Activated T-helper 1 cell treated with Interleukin-2 at 50 U/mL for 16 hours (primary cell): ENCODE measurements at places on chromosomes 11 and 22.

DNA sequence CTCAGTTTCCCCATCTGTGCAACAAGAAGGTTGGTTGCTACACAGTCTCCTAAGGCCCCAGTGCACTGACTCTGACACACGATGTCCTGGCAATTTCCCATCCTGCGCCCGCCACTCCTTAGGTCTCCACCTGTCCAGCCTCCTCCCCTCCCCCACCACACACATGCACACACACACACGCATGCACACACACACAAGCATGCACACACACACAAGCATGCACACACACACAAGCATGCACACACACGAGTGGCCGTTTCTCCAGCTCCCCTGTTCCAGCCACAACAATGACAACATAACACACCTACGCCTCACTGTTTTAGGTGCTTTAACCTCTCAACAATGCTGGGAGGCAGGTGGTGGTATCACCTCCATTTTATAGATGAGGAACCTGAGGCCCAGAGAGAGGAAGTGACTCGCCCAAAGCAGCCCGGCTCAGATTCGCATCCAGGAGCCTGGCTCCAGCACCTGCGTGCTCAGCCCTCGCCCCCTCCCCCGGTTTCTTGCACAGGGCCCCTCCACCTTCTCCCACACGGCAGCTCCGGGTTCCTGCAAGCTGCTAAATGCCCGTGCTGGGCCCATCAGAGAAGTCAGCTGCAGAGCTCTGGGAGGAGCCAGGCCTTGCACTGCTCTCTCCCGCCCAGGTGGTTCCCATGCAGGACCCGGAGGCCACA, 13.0 kb downstream of the CYTH4 start:
- no peak for DNase-seq

GRCh38 chr11:61628662-61628970, 47.7 kb upstream of the SYT7 start:
- DNase-seq: no peak

DNA sequence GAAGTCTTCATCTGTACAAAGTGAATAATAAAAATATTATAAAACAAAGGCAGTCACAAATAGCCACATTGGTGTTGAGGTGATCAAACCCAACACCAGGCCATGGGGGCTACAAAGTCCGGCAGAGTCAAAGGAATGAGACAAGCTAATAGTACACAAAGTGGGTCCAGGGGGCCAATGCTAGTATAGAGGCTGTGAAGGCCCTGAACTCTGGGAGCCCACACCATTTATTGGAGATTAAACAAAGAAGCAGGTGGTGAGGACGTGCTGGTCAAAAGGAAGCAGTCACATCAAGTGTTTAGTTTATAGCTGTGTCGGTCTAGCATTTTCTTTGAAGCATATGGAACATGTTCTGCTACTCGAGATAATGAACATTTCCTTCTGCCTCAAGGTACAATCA, 58.6 kb upstream of the CCT8L2 start:
- DNase-seq: no peak

DNA sequence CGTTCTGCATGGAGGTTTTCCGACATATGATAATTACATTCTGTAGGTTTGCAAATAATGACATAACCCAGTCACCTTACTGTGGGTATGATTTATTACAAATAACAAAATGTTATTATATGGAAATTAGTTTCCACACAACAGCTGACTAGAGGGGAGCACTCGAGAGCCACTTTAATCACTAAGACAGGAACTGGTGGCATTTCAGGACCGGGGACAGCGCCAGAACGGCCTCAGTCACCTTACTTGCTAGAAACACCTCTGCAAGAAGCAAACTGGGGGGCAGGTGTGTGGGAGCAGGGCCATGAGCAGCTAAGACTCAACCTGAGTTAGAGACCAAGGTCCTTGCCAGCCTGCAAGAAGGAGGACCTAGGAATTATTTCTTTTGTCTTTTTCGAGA, 199.9 kb downstream of the DSCAML1 start:
- no peak for DNase-seq

DNA sequence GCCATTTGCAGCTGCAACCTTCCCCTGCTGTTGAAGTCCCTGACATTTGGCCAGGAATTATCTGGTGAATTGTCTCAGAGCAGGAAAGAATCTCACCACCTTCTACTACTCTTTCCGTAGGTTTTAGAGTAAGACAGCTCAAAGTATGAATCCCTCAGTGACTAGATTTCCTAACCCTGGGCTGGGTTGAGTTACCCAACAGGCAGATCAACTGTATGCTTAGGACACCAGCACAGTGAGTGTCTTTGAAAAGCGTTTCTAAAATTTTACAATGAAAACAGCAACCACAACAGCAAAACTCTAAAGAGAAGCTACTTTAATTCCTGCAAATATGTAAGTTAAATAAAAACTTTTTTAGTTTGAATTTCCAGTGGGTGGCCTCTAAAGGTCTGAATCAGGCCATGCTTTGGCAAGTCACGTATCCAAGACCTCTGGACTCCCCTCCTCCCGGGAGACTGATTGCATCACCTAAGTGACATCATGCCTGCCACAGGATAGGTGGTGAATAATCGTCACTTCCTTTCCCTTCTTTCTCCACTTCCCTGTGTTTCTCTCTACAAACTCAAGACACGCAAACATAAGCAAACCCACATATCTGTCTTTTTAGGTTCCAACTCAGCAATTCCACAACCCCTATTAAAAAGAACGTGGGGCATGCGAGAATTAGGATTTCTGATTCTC, 7.8 kb downstream of the OR8B12 start:
- DNase-seq: no peak

GRCh38 chr11:111019451-111019850, 226.1 kb upstream of the POU2AF2 start:
- no peak for DNase-seq

DNA sequence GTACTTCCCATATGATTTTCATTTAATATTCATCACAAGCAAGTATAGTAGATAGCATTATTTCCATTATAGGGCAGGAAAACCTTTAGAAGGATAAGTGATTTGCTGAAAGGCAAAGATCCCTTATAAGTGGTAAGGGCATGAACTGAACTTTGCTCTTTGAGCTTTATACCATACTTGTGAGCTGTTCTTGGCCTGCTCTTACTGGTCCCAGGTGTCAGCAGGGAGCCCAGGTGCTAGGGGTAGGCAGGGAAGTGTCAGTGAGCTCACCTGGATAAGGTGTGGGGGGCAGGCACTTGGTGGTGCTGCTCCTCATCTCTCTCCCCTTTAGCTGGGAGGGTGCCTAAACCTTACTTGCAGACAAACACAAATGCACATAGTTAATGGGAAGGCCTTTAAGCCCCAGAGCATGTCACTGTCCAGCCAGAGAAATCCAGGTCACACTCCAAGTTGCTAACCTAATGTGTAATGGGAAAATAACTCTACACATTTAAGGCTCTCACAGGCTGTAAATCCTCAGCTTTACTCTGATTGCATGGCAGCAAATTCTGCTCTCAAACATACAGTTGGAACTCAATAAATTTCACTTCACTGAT, 114.4 kb downstream of the PLEKHA7 start:
- DNase-seq: no peak

DNA sequence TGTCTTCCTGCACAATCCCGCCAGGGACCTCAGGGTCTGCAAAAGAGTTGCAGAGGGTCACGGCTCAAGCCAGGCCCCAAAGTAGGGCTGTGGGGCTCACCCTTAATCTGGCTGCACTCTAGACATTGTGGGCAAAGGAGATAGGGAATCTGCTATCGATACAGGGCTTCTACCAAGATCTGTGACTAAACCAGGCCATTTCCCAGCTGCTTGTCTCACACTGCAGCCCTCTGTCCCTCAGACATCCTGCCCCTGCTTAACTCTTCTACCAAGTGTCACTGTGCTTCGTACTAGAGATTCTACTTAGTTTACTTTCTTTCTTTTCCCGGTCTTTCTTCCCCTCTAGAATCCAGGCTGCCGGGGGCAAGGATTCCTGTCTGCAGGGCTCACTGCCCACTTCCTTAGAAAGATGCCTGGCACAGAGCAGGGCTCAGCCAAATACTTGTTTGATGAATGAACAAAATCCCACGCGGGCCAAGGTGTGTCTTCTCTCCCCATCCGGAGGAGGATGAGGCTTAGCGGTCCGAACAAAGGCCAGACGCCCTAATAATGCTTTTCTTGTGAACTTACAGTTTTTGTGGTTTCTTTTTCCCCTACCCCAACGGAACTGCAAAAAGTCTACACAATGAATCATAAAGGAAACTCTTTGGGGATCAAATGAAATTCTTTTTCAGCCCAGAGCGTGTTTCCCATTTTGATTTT, 61.3 kb upstream of the ANO1 start:
- DNase-seq: no peak

GRCh38 chr11:128552783-128553661, 34.3 kb downstream of the ETS1 start:
- DNase-seq: no peak

DNA sequence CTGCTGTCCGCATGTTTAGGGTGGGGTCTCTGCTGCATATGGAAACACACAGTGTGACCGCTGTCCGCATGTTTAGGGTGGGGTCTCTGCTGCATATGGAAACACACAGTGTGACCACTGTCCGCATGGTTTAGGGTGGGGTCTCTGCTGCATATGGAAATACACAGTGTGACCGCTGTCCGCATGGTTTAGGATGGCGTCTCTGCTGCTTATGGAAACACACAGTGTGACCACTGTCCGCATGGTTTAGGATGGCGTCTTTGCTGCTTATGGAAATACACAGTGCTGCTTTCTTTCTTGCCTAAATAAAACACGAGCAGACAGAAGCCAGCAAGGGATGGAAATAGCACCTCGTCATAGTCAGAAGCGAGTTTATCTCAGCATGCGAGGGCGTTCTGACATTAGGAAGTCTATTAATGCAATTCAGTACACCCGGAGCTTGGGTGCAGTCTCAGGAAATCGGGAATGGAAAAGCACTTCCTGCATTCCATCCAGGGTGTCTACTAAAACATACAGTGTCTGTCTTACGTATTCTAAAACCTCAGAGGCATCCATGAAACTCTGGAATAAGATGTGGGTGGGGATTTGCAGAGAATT, 32.6 kb upstream of the TOLLIP start:
- DNase-seq: no peak

DNA sequence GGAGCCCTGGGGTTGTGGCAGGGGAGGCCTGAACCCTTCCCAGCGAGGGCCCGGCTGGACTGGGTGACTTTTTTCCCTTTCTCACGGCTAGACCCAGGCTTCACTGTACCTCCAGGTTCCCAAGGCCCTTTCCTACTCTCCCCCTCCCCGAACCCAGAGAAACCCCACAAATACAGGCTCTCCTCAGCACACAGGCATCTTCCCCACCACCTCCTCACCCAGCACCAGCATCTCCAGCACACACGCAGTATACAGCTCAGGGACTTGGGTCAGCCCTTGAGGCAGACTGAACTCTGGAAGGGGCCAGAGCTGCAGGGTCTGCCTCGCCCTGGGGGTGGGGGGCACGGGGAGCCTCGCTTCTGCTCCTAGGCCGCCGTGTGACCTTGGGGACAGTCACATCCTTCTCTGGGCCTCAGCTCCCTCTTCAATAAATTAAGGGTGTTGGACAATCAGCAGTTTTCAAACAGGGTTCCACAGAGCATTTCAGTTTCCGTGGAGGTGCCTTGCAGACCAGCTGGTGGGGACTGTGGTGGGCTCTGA, 4.5 kb downstream of the TMPRSS13 start:
- DNase-seq: no peak

GRCh38 chr22:50705851-50706351, 32.1 kb upstream of the ACR start:
- DNase-seq: no peak

DNA sequence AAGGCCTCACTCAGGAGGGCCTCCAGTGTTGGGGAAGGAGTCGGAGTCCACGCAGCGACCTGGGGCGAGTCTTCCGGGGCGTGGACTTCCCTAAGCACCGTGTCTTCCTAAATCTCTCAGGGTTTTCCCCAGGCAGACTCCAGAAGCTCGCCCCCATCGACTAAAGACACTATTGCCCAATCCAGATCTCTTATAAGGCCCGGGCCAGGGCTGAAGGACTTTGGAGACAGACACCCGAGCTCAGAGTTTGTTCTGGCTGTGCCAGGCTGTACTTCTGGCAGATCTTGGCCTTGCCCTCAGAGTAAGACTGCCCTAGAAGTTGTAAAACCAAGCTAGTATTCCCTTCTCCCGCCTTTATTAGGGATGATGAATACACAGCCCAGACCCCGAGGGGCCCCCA, 191.4 kb downstream of the BUD13 start:
- no peak for DNase-seq

GRCh38 chr11:17599460-17599925, 52.4 kb downstream of the OTOG start:
- DNase-seq: no peak

GRCh38 chr11:5243816-5244180, 5.9 kb downstream of the HBG1 start:
- no peak for DNase-seq

GRCh38 chr11:43546561-43547429, 133.7 kb upstream of the HSD17B12 start:
- no peak for DNase-seq

DNA sequence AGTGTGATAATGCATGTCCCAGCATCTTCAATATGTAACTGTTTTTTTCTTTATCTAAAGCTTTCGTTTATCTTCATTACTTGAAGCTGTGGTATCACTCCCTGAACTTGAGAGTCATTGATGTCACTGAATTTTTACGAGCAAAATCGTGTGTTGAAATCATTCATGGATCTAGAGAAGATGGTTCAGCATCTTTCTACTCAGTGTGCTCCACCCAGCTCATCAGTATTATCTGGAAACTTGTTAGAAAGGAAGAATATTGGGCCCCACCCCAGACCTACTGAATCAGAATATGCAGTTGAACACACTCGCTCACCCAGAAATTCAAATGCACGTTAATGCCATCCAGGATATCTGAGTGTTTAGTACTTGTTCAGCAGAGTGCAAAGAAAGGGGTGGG, 8.3 kb downstream of the CDON start:
- no peak for DNase-seq

GRCh38 chr11:4066910-4067309, 27.7 kb upstream of the RRM1 start:
- no peak for DNase-seq

- DNase-seq: no peak
Observed at GRCh38 chr11:90438069-90438468, 215.2 kb upstream of the CHORDC1 start.

DNA sequence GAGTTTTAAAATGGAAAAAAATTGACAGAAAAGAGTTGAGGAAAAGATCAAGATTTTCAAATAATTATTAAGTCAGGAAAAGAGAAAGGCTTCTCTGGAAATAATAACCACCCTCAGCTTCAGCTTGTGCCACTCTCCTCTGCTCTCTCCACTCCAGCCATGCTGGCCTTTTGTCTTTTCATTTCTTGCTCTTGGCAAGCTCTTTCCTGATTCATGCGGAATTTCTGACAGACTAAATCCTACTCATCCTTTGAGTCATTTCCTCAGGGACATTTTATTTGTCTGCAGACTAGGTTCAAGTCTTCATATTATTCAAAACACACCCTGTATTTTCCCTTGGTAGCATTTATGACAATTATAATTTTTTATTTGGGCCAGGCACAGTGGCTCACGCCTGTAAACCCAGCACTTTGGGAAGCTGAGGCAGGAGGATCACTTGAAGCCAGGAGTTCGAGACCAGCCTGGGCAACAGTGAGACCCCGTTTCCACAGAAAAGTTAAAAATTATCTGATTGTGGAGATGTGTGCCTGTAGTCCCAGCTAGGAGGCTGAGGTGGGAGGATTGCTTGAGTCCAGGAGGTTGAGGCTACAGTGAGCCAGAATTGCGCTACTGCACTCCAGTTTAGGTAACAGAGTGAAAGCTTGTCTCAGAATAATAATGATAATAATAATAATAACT, 7.8 kb upstream of the P4HA3 start:
- no peak for DNase-seq

GRCh38 chr22:44237290-44237689, 56.6 kb downstream of the PARVG start:
- no peak for DNase-seq
